ENCODE measurements at places on chromosomes 3 and 15. TPM values are rescaled to one million over a fixed set of nuclear protein-coding genes. Genes with fewer than 3 reads are reported as not detected.

The RASGRP1 gene
- 175 TPM for total RNA-seq

GRCh38 chr3:63933459-63933858 lies 21.3 kb upstream of the SCAANT1 start:
- no peak for DNase-seq

The STIMATE gene
- 39.1 TPM for total RNA-seq

DNA sequence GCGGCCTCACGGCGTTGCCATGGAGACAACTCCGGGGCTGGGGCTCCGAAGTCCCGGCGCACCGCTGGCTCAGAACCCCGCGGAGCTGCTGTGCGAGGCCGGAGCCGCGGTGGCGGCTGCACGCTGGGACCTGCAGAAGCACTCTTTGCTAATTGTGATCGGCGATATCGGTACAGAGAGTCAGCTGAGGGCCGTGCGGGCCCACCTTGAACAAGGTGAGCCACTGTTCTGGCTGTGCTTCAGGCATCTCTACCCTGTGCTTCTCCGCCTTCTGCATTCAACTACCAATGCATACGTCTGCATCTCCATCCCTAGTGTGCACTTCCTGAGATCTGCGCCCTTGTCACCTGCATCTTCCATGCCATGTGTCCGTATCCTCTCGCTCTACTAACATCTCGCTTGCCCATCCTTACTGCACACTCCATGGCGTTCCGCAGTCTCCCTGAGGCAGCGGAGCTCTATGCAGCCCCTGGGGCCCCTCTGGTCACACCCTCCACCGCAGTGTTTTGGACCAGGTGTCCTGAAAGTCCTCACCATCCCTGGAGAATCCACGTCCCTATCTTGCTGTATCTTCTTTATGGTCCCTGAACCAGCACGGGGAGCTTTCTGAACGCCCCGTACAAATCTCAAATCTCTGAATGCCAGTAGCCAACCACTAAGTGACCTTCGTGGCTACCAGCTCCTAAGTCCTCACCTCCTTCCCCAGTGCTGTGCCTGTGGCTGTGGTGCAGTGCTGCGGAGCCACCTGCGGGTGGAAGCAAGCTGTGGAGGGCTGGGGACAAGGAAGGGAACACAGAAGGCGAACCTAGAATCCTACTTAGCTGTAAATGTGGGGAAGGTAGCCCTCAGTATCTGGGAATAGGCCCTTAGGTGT lies 6.2 kb upstream of the MAP1A start:
- peak; percentile 41 for DNase-seq

DNA sequence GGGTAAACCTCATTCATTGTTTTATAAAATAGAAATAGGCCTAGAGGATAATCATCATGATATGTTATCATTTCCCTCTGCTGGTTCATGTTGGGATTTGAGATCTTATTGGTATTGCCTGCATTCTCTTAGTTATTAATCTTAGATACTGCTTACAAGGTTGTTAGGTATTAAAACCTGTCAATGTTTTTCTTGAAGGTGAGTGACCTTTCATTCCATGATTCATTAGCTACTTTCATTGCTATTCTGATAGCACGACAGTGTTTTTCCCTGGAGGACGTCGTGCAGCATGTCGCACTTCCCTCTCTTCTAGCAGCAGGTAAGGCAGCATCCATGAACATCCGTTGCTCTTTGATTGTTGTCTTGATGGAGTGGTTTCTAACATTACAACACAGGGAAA lies 17.1 kb downstream of the P2RY12 start:
- no peak for DNase-seq

DNA sequence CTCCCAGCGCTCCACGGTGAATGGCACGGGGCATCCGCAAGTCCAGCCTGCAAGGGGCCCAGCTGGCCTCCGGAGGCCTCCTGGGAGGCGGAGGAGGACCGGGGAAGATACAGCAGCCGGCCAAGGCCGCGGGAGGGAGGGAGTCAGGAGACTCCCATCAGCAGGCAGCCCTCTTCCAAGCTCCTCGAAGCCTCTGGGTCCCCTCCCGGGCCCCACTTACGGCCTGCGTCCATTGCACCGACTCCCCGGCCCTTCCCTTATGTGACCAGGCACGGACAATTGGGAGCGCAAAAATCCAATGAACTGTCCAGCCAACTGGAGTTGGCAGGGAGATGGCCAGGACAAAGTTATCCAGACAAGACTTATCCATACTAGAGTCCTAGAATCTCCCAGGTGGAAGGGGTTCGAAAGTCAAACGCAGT lies 668 bp downstream of the MFGE8 start:
- no peak for DNase-seq

GRCh38 chr15:70327856-70328678 lies 230.3 kb upstream of the TLE3 start:
- DNase-seq = no peak

- DNase-seq = no peak
These were observed 114.5 kb downstream of the ROBO1 start for GRCh38 chr3:79653266-79653830.

DNA sequence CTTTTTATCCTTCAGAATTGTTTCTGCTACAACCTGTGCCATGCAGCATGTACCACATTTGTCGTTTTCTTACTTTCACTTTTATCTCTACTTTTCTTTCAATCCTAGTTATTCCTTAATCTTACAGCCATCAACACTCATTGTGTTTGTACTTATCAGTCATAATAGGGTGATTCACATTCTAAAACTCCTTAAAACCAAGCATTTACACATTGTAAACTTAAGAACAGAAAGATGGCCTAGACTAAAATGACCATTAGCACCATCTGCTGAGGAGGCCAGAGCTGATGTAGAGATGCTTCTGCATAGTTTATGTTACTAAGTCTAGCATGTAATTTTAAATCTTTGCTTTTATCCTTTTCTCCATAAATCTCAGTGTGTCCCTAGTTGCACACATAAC lies 25.5 kb downstream of the EIF2AK4 start:
- DNase-seq = no peak

DNA sequence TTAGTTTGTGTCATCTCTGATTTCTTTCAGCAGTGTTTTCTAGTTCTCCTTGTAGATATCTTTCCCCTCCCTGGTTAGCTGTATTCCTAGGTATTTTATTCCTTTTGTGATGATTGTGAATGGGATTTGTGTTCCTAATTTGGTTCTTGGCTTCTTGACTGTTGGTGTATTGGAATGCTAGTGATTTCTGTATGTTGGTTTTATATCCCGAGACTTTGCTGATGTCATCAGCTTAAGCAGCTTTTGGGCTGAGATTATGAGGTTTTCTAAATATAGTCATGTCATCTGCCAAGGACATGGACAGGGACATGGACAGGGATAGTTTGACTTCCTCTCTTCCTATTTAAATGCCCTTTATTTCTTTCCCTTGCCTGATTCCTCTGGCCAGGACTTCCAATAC lies 35.8 kb downstream of the MYO9A start:
- no peak for DNase-seq

DNA sequence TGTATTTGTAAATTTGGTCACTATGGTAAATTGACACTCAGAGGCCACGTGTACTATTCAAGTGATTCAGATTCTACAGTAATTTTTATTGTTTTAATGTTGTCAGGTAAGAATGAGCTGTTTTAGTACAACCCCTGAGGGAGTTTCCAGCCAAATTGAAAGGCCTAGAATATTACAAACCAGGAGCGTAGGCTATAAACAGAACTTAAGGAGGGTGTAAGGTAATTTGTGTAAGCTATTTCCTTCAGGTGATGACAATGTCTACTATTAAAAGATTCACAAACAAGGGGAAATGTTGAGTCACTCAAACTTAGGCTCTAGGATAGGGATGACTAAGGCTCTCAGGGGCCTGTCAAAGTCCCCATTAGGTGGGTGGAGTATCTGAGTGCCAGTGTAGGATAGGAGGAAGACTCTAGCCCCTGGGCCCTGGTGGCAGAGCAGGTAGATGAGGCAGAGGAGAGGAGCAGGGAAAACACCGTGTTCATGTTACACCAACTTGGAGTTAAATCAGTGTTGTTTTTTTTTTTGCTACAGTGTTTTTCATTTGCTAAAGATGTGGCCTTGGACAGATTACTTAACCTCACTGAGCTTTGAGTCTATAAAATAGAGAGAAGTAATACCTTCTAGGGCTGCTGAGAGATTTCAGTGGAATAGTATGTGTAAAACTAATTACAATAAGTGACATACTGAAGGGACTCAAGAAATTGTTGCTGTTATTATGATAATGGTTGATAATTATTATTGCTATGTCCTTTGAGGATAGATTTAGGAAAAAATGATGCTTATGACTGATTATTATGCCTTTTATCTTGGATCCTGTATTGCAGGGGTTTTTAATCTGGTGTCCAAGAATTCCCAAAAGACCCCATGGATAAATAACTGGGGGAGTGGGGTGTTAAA lies 10.3 kb downstream of the TM4SF1 start:
- DNase-seq = no peak

DNA sequence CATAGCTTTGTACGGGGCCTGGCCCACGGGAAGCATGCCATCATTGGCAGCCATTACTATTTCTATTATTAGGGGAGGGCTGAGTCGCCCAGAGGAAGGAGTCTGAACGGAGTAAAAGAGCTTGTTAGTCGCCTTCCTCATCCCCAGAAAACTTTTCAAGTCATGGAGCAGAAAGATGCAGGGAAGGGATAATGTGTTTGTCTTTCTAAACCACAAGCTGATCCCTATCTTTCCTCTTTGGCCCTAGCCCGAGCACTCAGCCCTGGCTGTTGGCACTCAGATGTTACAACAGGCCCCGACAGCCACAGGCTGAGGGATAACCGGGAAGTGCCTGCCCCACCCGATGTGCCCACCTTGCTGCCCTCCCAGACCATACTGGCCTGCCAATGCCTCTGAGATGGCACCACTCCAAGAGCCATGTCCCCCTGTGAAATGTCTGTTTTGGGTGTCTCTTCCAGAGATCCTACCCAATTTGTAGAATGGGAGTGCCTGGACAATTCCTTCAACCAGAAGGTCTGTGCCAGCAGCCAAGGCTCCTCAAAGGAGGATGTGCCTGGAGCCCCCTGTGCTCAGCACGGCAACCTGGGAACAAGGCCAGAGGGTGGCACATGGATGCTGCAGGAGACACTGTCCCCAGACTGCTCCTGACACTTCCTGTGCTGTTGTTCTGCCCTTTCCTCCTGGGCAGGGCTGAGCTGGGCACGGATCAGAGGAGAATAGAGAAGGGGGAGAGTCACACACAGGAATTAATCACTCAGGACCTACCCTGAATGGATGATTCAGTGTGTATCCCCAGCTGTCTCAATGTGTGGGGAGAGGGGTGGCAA lies 10.8 kb downstream of the PAK6 start:
- DNase-seq = no peak

DNA sequence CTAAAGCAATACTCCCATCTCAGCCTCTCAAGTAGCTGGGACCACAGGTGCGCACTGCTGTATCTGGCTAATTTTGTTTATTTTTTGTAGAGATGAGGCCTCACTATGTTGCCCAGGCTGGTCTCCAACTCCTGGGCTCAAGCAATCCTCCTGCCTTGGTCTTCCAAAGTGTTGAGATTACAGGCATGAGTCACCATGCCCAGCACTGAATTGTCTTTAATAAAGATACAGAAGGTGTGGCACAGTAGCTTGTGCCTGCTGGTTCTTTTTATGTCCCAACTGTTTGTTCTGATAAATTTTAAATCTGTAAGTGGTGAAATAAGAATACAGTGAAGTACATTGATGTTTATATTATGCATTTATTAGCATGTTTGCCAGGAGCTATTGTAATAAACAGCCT lies 20.6 kb upstream of the TRAK1 start:
- DNase-seq = no peak

- DNase-seq = no peak
These were observed 321.4 kb upstream of the NDN start for GRCh38 chr15:24008476-24008875.

DNA sequence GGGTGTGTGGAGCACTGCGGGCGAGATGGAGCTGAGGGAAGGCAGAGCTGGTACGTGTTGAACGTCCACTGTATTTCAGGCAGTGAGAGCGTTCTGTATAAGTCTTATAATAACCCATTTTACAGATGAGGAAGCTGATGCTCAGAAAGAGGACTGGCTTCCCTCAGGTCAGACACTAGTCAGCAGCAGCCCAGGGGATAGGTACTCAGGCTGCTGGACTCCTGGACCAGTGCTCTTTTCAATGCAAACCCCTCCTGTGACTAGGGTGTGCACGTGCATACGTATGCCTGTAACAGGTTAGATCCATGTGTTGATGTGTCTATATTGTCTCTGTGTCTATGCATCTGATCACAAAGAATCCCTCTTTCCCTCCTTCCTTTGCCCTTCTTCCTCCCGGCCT lies 8.3 kb upstream of the IL16 start:
- no peak for DNase-seq

DNA sequence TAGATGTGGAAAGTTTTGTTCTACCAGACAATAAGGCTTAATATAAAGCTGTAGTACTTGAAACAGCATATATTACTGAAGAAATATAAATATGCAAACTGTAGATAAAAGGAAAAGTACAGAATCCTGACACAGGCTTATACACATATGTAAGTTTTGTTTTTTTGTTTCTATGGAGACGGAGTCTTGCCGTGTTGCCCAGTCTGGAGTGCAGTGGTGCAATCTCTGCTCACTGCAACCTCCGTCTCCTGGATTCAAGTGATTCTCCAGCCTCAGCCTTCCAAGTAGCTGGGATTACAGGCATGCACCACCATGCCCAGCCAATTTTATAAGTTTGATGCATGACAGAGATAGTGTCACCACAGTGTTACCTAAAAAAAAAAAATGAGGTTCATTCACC lies 29.1 kb upstream of the ZNF445 start:
- no peak for DNase-seq

DNA sequence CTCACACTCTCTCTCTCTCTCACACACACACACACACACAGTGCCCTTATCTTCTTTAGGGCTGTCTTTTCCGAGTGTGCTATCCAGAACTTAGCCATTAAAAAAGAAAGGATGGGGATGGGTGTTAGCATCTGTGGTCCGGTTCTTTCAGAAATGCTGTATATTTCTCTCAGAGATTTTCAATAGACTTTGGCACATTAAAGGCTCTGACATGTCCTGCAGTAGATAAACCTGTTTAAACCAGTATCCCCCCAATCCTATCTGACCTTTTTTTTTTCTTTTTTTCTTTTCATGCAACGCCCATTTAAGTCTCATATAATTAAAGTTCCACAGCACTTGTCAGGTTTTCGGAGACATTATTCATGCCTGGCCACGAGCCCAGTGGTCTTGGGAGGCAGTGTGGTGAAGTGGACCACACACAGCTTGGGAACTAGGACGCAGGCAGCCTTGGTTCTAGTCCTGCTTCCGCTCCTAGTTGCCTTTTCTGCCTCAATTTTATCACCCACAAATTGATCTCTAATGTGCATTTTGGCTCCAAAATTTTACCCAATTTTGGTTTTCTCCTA lies 13.3 kb downstream of the CAV3 start:
- DNase-seq = no peak

The IL20RB gene
- 1.3 TPM for total RNA-seq

Measured in activated naive CD8-positive, alpha-beta T cell treated with anti-CD3 and anti-CD28 coated beads, Interleukin-2, amount 10 ng/mL, durations not matched to agents 7 days and 5 days (primary cell).